ENCODE measurements at places on chromosomes 7 and 10.
A peak's percentile ranks its signal among the peaks of the same experiment; 100 is the strongest.

- DNase-seq = no peak
Measured at GRCh38 chr7:159013181-159013690, 131.4 kb downstream of the VIPR2 start.

- DNase-seq = no peak
Measured at GRCh38 chr7:11636274-11636673, 195.7 kb downstream of the THSD7A start.

DNA sequence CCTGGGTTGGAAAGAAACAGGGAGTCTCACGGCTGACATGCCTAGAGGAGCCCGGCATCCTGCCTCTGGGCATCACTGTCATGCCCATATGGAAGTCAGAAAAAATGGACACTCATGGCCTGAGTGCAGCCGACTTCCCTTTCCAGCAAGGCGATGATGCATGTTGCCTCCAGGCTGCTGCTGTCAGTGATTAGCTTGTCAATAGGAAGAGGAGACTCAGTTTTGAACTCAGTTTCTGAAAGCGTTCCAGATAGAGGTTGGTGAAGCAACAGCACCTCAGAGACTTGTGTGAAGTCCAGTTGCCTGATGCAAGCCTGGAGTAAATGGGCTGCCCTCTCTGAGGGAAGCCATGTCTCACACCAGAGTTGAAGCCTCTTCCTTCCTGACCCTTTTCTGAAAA is 148.4 kb downstream of the TPST1 start:
- DNase-seq = no peak

- DNase-seq = no peak
Measured at GRCh38 chr7:27032839-27033238, 63.0 kb downstream of the HOXA1 start.

DNA sequence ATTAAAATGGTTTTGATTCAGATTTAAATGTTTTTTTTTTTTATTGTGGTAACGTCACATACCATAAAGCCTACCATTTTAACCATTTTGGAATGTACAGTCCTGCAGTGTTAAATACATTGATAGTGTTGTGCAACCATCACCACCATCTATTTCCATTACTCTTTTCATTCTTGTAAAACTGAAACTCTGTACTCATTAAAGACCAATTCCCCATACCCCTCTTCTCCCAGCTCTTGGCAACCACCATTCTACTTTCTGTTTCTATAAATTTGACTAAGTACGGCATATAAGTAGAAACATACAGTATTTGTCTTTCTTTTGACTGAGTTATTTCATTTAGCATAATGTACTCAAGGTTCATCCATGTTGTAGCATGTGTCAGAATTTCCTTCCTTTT is 96.2 kb downstream of the EXOC4 start:
- DNase-seq = no peak

GRCh38 chr10:11336722-11337162 is 274.7 kb downstream of the USP6NL start:
- DNase-seq = no peak

- DNase-seq = peak; percentile 72
Measured at GRCh38 chr7:38932509-38933168, 23.6 kb upstream of the VPS41 start.

GRCh38 chr7:151923097-151923876 is 33.0 kb upstream of the GALNTL5 start:
- no peak for DNase-seq

- no peak for DNase-seq
Measured at GRCh38 chr7:17441557-17441956, 143.1 kb downstream of the AHR start.

- DNase-seq = peak; percentile 15
Measured at GRCh38 chr7:132045481-132045980, 489.1 kb upstream of the PODXL start.

- DNase-seq = no peak
Measured at GRCh38 chr10:28054228-28054860, 55.5 kb upstream of the ODAD2 start.

DNA sequence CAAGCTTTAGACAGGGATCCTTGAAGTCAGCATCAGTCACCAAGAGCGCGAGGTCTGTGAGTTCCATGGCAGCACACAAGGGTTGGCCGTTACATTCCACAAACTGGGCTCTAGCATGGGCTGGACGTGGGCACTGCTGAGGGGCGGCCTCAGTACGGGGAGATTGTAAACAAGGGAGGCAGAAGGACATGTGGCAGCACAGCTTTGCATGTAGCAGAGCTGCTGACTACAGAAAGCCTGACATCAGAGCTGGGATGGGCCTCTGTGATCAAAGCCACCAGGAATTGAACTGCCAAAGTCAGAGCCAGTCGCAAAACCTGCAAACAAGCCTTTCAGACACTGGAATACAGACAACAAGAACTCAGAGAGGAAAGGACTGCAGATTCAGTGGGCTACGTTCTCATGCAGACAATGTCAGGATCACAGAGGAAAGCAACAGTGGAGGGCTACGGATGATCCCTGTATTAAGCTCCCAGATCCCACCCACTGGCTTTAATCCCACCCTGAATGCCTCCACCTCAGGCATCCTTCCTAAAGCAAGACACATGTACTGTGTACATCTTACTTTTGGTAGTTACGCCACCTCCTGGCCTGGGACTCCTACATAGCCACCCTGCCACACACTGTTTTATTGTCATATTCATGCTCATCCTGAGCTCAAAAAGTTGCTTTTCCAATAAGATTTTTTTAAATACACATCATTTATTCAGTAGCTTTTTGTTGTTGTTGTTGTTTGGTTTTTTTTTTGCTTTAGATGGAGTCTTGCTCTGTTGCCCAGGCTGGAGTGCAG is 291.1 kb upstream of the IMMP2L start:
- no peak for DNase-seq

GRCh38 chr10:69939061-69939460 is 113.6 kb upstream of the MACROH2A2 start:
- DNase-seq = no peak

- peak; percentile 51 for DNase-seq
Measured at GRCh38 chr7:133082390-133082766, 488 bp upstream of the CHCHD3 start.

- no peak for DNase-seq
Measured at GRCh38 chr10:3968727-3969126, 183.7 kb upstream of the KLF6 start.

GRCh38 chr10:74882427-74882826 is 56.0 kb downstream of the KAT6B start:
- no peak for DNase-seq

DNA sequence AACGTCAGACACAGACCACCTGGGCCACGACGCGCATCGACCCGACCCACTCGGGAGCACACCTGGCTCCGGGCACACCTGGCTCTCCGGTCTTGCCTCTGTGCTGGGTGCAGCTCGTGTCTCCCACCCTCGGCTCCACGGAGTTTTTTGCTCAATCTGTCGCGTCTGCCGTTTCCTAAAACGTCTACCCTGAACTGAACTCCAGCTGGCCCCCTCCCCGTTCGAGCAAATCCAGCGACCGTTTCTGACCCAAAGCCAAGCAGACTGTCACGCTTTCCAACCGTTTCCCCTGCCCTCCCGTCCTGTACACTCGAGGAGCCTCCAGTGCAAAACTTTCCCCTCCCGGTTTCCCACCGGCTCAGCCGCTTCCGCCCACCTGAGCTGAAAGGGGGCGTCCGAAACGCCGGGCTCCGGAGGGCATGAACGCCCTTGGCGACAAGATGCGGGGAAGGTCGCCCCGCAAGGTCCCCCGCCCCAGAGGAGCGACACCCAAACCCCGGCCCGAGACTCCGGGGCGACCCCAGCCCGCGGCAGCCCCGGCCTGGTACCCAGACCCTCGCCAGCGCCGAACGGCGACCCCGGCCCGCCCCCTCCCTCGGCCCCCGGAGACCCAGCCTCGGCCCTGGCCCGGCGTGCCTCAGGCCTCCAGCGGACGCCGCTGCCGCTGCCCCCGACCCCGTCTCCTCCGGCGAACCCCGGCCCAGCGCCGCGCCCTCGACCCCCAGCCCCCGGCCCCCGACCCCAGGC is 557 bp downstream of the CYTH3 start:
- peak; percentile 59 for DNase-seq

Data from stimulated activated effector memory CD8-positive, alpha-beta T cell treated with anti-CD3 and anti-CD28 coated beads, Interleukin-12 subunit alpha, Interleukin-12 subunit beta, amount 100 ng/mL, for 72 hours (primary cell).